ENCODE measurements at places on chromosomes 5 and 9. TPM values are rescaled to one million over a fixed set of nuclear protein-coding genes. Genes with fewer than 3 reads are reported as not detected.

The SPINK7 gene
- polyA plus RNA-seq = not detected

The CXXC5 gene
- 28.1 TPM for polyA plus RNA-seq

The FREM1 gene
- not detected for polyA plus RNA-seq

The SLC36A3 gene
- not detected for polyA plus RNA-seq

The HACD4 gene
- 2.3 TPM for polyA plus RNA-seq

The TAF11L10 gene
- not detected for polyA plus RNA-seq

Data from sigmoid colon (tissue), 7 donors.